ENCODE measurements at places on chromosomes 2 and 18. TPM values are rescaled to one million over a fixed set of nuclear protein-coding genes. Genes with fewer than 3 reads are reported as not detected.

DNA sequence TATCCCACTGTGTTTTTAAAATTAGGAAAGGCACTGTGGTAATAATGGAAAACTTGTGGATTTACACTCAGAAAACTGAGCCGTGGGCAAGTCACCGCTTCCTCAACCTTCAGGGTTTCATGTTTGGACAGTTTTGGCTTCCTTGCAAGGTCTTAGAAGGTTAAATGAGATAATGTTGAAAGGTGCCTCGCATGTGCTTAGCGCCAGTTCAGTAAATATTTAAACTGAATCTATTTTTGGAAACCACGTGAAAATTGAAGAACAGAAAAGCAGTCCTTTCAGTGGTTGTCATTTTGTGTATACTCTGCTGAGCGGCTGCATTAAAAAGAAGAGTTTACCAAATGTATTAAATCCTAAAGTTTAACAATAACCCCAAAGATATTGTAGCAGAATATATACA is 15.2 kb upstream of the AGAP1 start:
- no peaks in the 10 kb centered on the region for H3K36me3 ChIP-seq
- no peaks in the 10 kb centered on the region for H3K27me3 ChIP-seq
- H3K27ac ChIP-seq, result no peak overlapping the region
- no peak overlapping the region for H3K4me3 ChIP-seq
- H3K4me1 ChIP-seq, result no peaks in the 10 kb centered on the region
- DNase-seq, result no peak

GRCh38 chr2:182668671-182669070 is 47.4 kb upstream of the DNAJC10 start:
- H3K27ac ChIP-seq, result no peak overlapping the region
- no peaks in the 10 kb centered on the region for H3K36me3 ChIP-seq
- no peak overlapping the region for H3K4me3 ChIP-seq
- no peak for DNase-seq

- no peak overlapping the region for H3K4me3 ChIP-seq
- H3K27ac ChIP-seq, result no peak overlapping the region
- H3K4me1 ChIP-seq, result no peaks in the 10 kb centered on the region
These were observed 48.5 kb upstream of the THOC1 start for GRCh38 chr18:316393-316792.

DNA sequence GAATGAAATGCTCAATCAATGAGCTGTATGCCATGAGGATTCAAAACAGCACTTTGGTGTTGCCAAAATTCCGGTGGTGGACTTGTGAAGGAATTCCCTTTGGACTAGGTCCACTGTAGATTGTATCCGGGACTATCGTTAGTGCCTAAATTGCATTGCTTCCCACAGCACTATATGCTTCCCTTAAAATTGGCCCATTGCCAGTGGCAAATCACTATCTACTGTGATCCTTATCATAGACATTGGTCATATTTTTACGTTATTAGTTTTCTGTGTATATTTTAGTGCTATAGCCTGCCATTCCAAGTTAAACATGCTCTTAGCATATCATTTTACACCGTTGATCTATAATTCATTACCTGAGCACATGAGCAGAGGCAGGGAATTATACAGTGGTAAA is 1.7 kb downstream of the PJVK start:
- DNase-seq, result no peak
- no peak overlapping the region for H3K27ac ChIP-seq
- peaks cover 31% of the 10 kb centered on the region for H3K4me1 ChIP-seq
- peaks cover 4% of the 10 kb centered on the region for H3K36me3 ChIP-seq
- no peaks in the 10 kb centered on the region for H3K27me3 ChIP-seq
- H3K4me3 ChIP-seq, result no peak overlapping the region

- H3K27me3 ChIP-seq, result no peaks in the 10 kb centered on the region
- no peak for DNase-seq
- no peak overlapping the region for H3K27ac ChIP-seq
- H3K4me3 ChIP-seq, result no peak overlapping the region
These were observed 265.7 kb upstream of the HS6ST1 start for GRCh38 chr2:128584296-128584890.

DNA sequence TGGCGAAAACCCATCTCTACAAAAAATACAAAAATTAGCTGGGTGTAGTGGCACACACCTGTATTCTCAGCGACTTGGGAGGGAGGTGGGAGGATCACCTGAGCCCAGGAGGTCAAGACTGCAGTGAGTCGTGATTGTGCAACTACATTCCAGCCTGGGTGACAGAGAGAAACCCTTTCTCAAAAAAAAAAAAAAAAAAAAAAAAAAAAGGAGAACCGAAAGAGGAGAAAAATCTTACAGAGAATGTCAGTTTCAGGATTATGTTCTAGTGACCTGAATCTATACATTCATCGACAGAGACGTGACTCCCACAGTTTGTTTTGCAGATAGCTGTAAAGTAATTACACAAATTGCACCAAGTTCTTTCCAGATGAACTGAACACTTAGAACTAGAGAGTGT is 187.8 kb downstream of the FTCDNL1 start:
- no peaks in the 10 kb centered on the region for H3K36me3 ChIP-seq
- no peaks in the 10 kb centered on the region for H3K27me3 ChIP-seq
- H3K27ac ChIP-seq, result no peak overlapping the region
- no peak for DNase-seq
- no peaks in the 10 kb centered on the region for H3K4me1 ChIP-seq
- no peak overlapping the region for H3K4me3 ChIP-seq

DNA sequence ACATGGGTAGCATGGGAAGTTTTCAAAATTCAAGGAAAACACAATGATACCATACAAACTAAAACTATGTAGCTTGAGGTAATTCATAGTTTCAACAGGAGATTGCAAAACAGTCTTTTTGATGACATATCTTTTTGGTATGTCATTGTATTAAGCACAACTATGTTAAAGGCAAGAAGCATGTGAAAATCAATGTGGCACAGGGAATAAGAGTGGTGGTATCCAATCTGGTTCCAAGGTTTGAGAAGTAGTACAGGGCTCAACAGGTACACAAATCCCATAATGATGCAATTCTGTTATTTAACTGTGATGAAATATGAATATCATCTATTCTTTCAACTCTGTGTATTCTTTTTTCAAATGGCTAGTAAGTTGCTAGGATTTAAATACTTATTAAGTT is 16.4 kb upstream of the DLX2 start:
- no peak overlapping the region for H3K27ac ChIP-seq
- no peak for DNase-seq
- no peak overlapping the region for H3K4me3 ChIP-seq
- no peaks in the 10 kb centered on the region for H3K27me3 ChIP-seq
- H3K4me1 ChIP-seq, result no peaks in the 10 kb centered on the region

- no peak overlapping the region for H3K4me3 ChIP-seq
- DNase-seq, result no peak
- H3K27me3 ChIP-seq, result no peaks in the 10 kb centered on the region
- no peak overlapping the region for H3K27ac ChIP-seq
- no peaks in the 10 kb centered on the region for H3K4me1 ChIP-seq
These were observed 908.8 kb upstream of the POU3F3 start for GRCh38 chr2:103945083-103945482.

DNA sequence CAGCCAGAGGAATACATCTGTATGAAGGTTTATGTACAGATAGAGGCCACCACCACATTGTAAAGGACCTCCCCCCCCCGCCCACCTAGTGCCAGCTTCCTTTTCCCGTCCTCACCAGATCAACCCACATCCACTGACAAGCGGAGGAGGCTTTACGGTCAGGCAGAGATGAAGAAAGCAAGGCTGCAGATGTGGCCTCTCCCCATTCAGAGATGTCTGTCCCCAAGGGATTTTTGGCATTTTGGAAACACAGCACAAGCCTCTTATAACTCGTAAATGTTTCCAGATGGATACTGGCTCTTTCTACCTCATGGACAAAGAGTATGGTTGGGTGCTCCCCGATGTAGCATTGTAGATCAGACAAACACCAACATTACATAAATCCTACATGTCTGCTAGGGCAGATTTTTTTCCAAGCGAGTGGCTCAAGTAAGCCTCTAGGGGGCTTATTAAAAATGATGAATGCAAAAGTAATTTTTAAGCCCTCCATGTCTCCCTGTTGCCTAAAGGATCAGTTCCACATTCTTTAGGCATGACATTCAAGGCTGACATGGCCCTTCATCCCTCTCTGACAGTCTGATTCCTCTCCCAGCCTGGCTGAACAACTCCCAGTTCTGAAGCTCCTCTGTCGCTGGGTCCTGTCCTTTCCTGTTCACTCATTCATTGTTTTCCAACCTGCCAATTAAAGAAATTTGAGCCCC is 11.7 kb downstream of the VIT start:
- H3K4me3 ChIP-seq, result no peak overlapping the region
- H3K36me3 ChIP-seq, result no peaks in the 10 kb centered on the region
- no peak for DNase-seq
- H3K27me3 ChIP-seq, result no peaks in the 10 kb centered on the region

DNA sequence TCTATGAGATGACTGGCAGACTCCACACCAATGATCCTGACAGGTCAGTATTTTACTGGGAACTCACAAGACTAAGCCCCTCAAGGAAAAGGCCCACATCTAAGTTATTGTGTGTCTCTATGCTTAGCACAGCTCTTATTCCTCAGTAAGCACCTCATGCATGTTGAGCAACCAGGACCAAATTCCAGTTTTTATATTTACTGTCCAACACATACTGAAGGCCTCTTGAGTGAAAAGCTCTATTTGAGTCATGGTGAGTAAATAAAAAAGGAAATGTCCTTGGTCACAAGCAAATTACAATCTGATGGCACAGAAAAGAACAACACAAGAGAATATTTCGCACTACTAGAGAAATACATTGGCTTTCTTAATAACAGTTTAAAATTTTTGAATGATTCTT is 87.9 kb upstream of the ETAA1 start:
- no peaks in the 10 kb centered on the region for H3K4me1 ChIP-seq
- no peaks in the 10 kb centered on the region for H3K36me3 ChIP-seq
- no peak overlapping the region for H3K27ac ChIP-seq
- no peaks in the 10 kb centered on the region for H3K27me3 ChIP-seq

- DNase-seq, result no peak
- H3K27ac ChIP-seq, result no peak overlapping the region
- H3K36me3 ChIP-seq, result no peaks in the 10 kb centered on the region
These were observed 244.5 kb downstream of the TCF4 start for GRCh38 chr18:55343396-55344073.

DNA sequence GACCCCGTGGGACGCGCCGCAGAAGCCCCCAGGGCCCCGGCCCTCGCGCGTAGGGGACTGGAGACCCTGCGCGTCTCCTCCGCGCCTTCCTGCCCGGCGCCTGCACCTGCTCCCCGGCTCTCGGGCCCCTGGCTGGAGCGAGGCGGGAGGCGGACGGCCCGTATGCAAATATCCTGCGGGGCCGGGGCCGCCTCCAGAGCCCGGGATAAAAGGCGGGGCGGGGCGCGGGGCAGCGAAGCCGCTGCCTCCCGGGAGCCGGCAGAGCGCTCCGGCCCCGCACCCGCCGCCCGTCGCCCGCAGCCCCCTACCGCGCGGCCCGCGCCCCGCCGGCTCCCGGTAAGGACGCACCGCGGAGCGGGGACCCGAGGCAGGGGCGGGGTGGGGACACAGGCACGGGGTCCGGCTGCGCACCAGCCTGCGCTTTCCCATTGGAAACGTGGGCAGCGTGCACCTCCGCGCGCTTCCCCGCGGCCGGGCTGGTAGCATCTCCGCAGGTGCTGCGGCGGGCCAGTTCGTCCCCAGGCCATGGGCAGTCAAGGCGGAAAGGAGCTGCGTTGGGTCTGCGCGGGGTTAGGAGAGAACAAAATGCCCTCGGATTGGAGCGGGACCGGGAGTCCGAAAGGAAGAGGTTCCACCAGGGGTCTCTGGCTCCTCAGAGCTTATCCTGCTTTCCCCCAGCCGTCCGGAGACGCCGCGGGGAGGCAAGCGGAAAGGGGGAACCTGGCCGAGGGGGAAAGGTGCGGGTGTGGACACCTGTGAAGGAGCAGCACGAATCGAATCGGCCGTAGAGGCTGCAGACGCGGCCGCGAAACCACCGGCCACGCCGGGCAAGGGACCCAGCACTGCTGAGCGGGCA is at the start of gene ATP6V1C2:
TSS of gene ATP6V1C2 (plus strand) at position 235 of the 856 bp plus-strand sequence. CDS start 1,220 bp downstream, outside the sequence.
- no peak within 1 kb of the TSS for H3K27ac ChIP-seq
- H3K27me3 ChIP-seq, result peaks cover 29% of the 10 kb centered on the region
- H3K36me3 ChIP-seq, result no peaks in the 10 kb centered on the region
- H3K4me1 ChIP-seq, result peaks cover 15% of the 10 kb centered on the region
- DNase-seq, result no peak
- H3K4me3 ChIP-seq, result no peak within 1 kb of the TSS

The NYAP2 gene
- total RNA-seq, result 0.06 TPM

The CFAP65 gene
- total RNA-seq, result not detected

The PIK3C3 gene
- 78.0 TPM for total RNA-seq

The GATA6 gene
- not detected for total RNA-seq

The DSC2 gene
- not detected for total RNA-seq

The LIMS3 gene
- total RNA-seq, result 3.6 TPM

The ORC2 gene
- 72.2 TPM for total RNA-seq

The MC2R gene
- not detected for total RNA-seq

The DSG4 gene
- total RNA-seq, result not detected

The MOGAT1 gene
- not detected for total RNA-seq

The ZNF512 gene
- total RNA-seq, result 51.9 TPM

The KIF1A gene
- total RNA-seq, result not detected

Data from CD4-positive, alpha-beta memory T cell (primary cell).